ENCODE measurements at places on chromosomes 6 and 20.

DNA sequence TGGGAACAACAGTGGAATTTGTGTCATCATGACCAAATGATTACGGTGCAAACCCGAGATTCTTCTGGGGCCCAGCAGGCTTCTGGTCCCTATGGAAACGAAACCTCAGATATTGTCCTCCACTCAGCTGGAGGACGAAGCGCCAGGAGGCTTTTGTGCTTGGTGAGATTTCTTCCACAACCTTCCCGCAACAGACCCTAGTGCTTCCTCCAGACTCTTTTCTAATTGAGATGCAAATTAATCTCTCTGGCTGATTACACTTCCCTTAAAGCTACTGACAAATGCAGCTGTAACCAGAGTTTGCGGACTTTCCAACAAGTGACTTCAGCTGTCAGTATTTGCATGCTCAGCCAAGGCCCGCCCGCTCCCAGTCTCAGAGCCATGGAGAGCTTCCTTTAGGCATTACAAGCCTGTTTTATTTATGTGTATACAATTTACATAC lies 96.0 kb downstream of the INSM1 start:
- DNase-seq = peak; percentile 50
- H3K36me3 ChIP-seq = no peaks in the 10 kb centered on the region
- H3K4me3 ChIP-seq = no peak overlapping the region
- H3K27ac ChIP-seq = no peak overlapping the region
- no peaks in the 10 kb centered on the region for H3K27me3 ChIP-seq
- H3K4me1 ChIP-seq = no peaks in the 10 kb centered on the region

GRCh38 chr6:89411145-89412070 lies 665 bp downstream of the RRAGD start:
- no peaks in the 10 kb centered on the region for H3K27me3 ChIP-seq
- peaks cover 4% of the 10 kb centered on the region for H3K4me1 ChIP-seq
- peak; percentile 51 for DNase-seq
- no peaks in the 10 kb centered on the region for H3K36me3 ChIP-seq

GRCh38 chr20:57092112-57092899 lies 174.1 kb downstream of the BMP7 start:
- peak; percentile 67 for DNase-seq
- H3K27me3 ChIP-seq = no peaks in the 10 kb centered on the region
- no peaks in the 10 kb centered on the region for H3K36me3 ChIP-seq
- H3K4me1 ChIP-seq = no peaks in the 10 kb centered on the region
- H3K4me3 ChIP-seq = no peak overlapping the region
- no peak overlapping the region for H3K27ac ChIP-seq

DNA sequence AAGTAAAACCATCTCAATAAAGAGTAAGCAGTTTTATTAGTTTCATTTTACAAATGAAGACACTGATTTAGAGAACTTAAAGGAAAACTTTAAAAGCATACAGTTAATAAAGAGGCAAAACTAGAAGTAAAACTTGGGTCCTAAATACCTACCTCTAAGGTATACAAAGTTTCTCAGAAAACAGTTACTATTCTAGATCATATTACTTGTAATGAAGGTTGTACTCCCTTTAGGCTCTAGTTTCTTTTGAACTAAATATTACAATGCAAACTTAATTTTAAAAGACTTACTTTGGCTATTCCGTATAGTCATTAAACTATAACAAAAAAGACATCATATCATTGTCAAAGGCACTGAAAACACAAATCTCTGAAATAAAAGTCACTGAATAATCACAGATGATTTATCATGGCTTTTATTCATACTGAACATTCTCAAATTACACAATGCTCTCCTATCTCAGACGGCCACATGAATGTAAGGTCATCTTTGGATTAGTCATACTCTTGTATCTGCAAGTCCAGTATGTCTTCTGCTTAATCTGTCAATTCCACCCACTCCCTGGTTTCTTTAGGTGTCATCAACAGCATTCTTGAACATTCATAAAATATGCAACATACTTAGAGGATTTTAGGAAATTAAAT lies 361.6 kb upstream of the RUNX2 start:
- no peak overlapping the region for H3K4me3 ChIP-seq
- no peaks in the 10 kb centered on the region for H3K27me3 ChIP-seq
- H3K27ac ChIP-seq = no peak overlapping the region

GRCh38 chr6:170227521-170227983 lies 63.3 kb downstream of the DLL1 start:
- no peak for DNase-seq
- no peak overlapping the region for H3K4me3 ChIP-seq
- no peaks in the 10 kb centered on the region for H3K4me1 ChIP-seq
- H3K36me3 ChIP-seq = no peaks in the 10 kb centered on the region
- no peak overlapping the region for H3K27ac ChIP-seq

Measured in Peyer's patch (tissue), 4 donors.